Astrocyte of the spinal cord (primary cell): ENCODE measurements at places on chromosomes 7 and 10.
A peak's percentile ranks its signal among the peaks of the same experiment; 100 is the strongest.

- DNase-seq: no peak
These were observed 336.0 kb downstream of the GLRX3 start for GRCh38 chr10:130472236-130472635.

- peak; percentile 70 for DNase-seq
These were observed 4.6 kb upstream of the TSPAN15 start for GRCh38 chr10:69446650-69447151.

DNA sequence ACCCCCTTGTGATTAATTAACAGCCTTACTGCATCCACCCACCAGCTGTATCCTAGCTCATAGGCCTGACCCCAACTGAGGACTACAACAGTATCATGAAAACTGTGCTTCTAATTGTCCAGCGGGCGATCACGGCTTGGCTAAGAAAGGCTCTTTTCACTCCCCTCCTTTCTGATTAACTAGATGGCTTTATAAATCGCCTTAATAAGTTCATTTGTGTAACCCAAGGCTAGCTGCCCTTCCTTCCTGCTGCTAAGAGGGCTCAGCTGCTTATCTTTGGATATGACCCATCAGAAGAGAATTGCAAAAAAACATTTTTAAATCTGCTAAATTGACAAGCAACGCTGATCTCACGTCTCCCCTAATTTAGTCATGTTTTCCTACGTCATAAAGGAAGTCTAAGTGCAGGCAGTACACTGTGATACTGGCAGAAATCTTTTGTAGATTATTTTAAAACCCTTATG, 163.0 kb upstream of the LAMB4 start:
- DNase-seq: no peak

- DNase-seq: peak; percentile 92
These were observed at the start of gene ITGB8 for GRCh38 chr7:20330239-20330927. ITGB8 (plus strand) TSS chr7:20330900; CDS start chr7:20331807, 907 bp downstream.

DNA sequence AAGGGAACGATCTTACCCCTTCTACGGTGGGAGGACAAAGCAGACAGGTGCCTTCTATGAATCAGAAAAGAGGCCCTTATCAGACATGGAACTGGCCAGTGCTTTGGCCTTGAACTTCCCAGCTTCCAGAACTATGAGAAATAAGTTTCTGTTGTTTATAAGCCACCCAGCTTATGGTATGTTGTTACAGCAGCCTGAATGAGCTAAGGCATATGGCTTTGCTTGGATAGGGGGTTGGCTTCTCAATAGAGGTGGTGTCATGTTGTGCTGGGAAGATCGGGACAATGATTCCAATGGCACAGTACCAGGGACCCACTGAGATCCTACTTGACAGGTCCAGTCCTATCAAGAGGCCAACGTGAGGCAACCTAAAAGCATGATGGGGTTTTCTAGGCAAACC, 183.4 kb upstream of the BMPER start:
- no peak for DNase-seq

DNA sequence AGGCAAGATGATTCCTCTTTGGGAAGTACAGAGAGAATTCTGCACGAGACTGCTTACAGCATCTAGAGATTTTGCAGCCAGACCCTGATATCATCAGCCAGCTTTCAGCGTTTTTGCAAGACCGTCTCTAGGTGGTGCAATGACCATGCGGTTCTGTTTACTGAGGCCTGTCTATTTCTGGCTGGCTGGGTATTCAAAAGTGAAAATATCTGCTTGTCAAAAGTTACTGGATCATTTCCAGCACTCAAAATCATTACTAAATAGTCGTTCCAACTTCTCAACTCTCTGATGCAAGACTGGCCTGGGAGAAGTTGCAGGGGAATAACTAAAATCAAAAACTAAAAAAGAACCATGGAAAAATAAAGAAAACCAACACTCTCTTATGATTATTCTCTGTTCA, 240.1 kb downstream of the ELMO1 start:
- peak; percentile 4 for DNase-seq

DNA sequence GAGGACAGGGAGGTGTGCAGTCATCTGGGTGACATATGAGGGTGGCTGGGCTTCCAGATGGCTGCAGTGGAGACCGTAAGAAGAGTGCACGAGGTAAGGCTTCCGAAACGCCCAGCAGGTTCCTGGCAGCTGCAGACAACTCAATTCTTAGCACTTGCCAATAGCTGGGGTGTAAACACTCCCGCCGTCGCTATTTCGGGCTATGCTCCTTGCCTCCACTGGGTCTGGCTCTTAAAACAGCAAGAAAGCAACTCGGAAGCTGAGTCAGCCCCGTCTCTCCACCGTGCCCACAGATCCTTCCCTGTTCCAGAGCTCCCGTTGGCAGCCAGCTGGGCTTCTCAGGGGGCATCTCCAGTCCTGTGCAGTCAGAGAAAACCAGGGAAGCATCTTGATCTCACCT, 6.1 kb upstream of the PDGFA start:
- no peak for DNase-seq
